ENCODE measurements at places on chromosomes 7 and 10.

DNA sequence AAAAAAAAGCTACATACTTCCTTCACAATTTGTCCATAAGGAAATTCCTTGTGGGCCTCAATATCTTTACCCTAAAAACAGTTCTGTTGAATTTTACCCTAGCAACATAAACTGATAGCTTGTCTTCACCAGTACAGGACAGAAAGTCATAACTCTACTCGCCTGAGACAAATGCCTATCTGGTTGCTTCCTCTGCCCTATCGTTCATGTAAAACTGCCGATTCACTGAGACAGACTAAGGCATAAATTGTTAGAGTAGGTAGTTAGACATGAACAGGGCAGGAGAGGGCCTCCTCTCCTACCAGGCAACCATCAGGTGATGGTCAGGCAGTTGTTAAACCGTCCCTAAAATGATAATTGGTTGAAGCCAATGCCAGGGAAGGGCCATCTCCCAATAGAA lies 25.0 kb downstream of the IFIT3 start:
- DNase-seq: no peak

DNA sequence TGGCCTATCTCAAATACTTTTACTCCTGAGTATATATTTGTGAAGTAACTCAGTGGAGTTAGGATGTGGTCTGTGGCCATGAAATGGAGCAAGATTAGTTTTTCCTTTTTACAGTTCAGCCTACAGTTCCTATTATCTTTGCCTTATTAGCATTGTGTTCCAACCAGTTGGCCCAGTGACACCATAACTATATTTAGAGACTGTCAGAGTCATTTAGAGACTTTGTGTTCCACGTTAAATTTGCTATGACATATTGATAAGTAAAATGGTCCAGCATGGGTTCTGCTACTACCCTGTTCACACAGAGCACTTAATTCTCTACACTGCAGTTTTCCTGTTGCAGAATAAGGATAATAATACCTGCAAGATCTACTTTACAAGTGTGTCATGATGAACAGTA lies 68.3 kb upstream of the RAB11FIP2 start:
- no peak for DNase-seq

GRCh38 chr10:14146501-14146900 lies 184.2 kb downstream of the FRMD4A start:
- no peak for DNase-seq

GRCh38 chr10:120131183-120131582 lies 238.7 kb downstream of the SEC23IP start:
- DNase-seq: no peak

DNA sequence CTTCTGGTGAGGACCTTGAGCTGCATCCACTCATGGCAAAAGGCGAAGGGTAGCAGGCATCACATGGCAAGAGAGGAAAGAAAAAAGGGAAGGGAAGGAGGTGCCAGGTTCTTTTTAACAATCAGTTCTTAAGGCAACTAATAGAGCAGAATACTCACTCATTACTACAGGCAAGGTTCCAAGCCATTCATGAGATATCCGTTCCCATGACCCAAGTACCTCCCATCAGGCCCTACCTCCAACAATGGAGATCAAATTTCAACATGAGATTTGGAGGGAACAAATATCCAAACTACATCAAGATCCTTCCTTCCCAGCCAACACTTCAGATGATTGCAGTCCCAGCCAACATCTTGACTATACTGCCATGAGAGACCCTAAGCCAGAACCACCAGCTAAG lies 38.9 kb upstream of the YAE1 start:
- DNase-seq: no peak

GRCh38 chr10:4231439-4231838 lies 446.4 kb upstream of the KLF6 start:
- no peak for DNase-seq

DNA sequence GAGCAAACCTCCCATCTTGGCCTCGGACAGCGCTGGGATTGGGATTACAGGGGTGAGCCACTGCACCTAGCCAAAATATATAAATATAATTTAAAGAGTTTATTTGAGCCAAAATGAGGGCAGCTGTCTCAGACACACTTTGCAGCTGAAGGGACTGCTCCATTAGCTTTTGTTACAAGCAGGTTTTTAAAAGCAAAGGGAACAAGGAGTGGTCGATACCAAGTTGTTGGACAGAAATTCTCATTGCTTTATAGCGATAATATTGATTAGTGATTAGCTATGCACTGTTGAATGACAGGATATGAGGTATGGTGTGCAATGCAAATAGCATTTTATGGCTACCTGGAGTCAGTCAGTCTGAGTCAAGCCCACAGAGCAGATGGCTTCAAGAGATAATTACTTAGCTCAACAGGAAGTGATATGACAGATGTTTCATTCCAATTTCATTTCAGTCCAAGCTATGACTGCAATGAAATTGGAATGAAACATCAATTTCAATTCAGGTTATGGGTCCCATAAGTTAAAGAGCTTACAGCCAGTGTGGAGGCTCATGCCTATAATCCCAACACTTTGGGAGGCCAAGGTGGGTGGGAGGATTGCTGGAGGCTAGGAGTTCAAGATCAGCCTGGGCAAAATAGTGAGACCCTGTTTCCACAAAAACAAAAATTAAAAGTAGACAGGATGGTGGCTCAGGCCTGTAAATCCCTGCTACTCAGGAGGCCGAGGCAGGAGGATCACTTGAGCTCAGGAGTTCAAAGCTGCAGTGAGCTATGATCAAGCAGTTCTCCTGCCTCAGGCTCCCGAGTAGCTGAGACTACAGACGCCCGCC lies 23.1 kb downstream of the TYW1 start:
- DNase-seq: no peak

DNA sequence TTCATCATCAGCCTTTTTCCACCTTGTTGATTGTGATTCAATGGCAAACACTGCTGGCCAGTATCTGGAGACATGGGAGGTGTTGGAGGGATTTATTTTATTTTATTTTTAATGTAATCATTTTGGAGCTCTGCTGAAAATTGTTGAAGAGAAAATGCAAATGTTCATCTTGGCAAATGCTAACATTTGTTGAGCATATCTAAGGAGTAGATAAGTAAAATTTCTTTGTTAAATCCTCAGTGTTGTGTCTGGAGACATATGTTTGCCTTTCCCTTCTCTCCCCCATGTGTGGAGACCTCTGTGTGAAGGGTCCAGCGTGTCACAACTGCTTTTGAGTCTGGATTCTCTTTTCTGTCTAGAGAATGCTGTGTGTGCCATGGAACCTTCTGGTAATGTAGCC lies 300.3 kb downstream of the FZD1 start:
- DNase-seq: no peak

All from GM06990 (cell line).